ENCODE measurements at places on chromosomes 13 and 19.

DNA sequence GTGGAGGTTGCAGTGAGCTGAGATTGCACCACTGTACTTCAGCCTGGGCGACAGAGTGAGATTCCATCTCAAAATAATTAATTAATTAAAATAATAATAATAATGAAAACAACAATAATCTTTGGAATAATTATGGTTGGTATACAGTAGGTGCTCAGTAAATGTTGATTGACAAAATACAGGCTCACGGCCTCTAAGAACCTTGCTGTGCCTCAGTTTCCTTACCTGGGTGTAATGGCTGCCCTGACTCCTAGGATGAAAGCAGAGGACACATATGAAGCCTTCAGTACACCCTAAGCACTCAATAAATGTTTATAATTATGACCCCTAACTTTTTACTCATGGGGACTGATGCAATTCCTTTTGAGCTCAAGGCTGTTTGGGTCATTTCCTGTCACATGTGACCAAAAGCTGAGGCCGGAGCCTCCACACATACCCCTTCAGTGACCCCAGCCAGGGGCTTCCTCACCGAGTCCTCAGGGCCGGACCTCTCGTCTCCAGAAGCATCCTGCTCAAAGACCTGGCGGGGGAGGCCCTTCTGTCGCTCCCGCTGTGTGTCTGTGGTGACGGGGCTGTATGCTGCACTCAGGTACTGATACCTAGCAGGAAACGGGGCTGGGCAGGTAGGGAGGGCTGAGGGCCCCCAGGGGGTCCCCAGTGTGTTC is 10.5 kb downstream of the DOCK6 start:
- no peak for DNase-seq

DNA sequence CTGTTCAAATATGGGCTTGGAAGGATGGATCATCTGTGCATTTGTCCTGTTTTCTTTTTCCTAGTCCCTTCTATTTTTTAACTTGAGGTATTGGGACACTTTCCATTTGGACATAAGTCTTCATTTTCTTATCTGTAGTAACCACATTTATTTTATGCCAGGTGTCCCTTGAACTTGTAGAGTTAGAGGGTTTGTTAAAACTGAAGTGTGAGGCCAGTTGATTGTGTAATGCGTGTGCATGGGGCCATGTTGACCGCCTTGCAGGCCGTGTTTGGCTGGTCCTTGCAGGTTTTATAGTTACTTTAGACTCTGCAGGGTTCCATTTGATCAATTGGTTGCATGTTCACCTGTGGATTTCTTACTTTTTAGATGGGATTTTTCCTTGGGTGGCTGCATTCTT is 21.0 kb downstream of the SAE1 start:
- no peak for DNase-seq

DNA sequence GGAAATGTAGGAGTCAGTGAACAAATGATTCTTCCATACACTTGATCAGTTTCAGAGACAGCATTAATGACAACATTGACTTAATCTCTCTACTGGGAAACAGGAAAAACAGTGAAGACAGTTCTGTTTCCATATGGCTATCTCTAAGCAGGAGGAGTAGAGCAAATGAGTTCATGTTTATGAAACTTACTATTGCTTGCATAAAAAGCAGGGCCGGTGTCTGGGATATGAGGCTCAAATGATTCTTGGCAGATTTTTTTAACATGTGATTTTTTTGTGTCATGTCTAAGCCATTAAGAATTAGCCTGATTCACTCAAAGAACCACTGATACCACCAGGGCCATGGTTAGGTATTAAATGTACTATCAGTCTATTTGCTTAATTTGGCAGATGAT is 141.9 kb downstream of the SLC7A1 start:
- no peak for DNase-seq

DNA sequence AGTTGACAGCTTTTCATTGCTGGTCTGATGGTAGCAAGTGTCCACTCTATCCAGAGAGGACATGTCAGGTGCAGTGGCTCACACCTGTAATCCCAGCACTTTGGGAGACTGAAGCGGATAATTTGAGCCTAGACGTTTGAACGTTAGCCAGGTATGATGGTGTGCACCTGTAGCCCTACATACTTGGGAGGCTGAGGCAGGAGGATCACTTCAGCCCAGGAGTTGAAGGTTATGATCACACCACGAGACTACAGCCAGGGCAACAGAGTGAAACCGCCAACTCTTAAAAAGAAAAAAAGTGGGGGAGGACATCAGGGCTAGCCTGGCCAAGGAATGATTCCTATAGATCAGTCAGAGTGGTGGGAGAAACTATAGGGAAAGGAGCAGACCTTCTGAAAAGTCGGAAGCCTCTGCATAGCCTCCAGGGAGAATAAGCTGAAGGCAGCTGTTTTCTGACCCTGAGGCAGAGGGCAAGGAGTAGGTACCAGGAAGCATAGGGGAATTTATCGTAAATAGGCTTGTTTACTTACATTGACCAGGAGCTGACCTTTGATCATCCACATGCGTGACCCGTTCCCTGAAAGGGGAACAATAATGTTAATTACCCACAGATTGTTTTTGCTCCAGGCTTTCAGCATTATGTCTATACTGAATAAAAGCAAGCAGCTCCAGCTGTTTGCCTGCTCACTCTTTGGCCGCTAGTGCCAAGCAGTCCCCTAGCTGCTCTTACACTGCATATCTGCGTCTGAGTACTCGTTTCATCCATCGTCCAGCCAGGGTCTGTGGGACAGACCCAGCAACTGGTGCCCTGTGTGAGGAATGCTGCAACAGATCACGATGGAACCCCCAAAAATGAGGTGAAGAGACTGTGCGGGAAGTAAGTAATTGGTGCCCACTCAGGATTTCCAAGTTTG is 161.6 kb downstream of the RNF17 start:
- no peak for DNase-seq

- DNase-seq: no peak
Observed at GRCh38 chr13:103510007-103510535, 443.9 kb upstream of the SLC10A2 start.
